ENCODE measurements at places on chromosomes 3 and 15. TPM values are rescaled to one million over a fixed set of nuclear protein-coding genes. Genes with fewer than 3 reads are reported as not detected.

Gene HHLA2
- total RNA-seq = 24.1 TPM

Gene PSTPIP1
- total RNA-seq = not detected

Gene RHOV
- 1.2 TPM for total RNA-seq

Gene NR2F2
- 23.0 TPM for total RNA-seq

Gene CAND2
- 5.0 TPM for total RNA-seq

Gene SLC22A13
- 0.77 TPM for total RNA-seq

Gene EXD1
- not detected for total RNA-seq

Gene GOLGA8Q
- total RNA-seq = not detected

Gene METTL6
- total RNA-seq = 21.4 TPM

Gene ZNF770
- total RNA-seq = 31.2 TPM

Gene RNU6-1
- total RNA-seq = not detected

Gene CYP8B1
- total RNA-seq = 5.9 TPM

Gene ACKR4
- 1.8 TPM for total RNA-seq

Data from hepatocyte (in vitro differentiated cells).